Hair follicle dermal papilla cell (primary cell): ENCODE measurements at places on chromosomes 16 and 17. TPM values are rescaled to one million over a fixed set of nuclear protein-coding genes. Genes with fewer than 3 reads are reported as not detected.

PRR11 gene
- 45.3 and 127 TPM in 2 replicates for total RNA-seq

MYBBP1A gene
- total RNA-seq: 51.1 and 62.3 TPM in 2 replicates

PARD6A gene
- total RNA-seq: 0.97 and 1.1 TPM in 2 replicates

KRTAP4-4 gene
- not detected in 2 replicates for total RNA-seq

CD300E gene
- total RNA-seq: not detected in 2 replicates

DYNLRB2 gene
- not detected in 2 replicates for total RNA-seq

WNK4 gene
- under 0.01 TPM in 1 of 2 replicates, not detected in the other for total RNA-seq

CFAP119 gene
- 0.36 and 0.49 TPM in 2 replicates for total RNA-seq

SHPK gene
- total RNA-seq: 9.2 and 11.8 TPM in 2 replicates

AURKB gene
- 2.1 and 6.1 TPM in 2 replicates for total RNA-seq

OR4D1 gene
- not detected in 2 replicates for total RNA-seq

CDIP1 gene
- total RNA-seq: 17.8 and 18.5 TPM in 2 replicates

WFIKKN1 gene
- total RNA-seq: 0.12 and 0.16 TPM in 2 replicates

TMEM235 gene
- not detected in 2 replicates for total RNA-seq
